Activated CD4-positive, alpha-beta T cell treated with anti-CD3 and anti-CD28 coated beads, Interleukin-2, amount 10 ng/mL, durations not matched to agents 24 days and 14 days (primary cell): ENCODE measurements at places on chromosomes 7 and 10. TPM values are rescaled to one million over a fixed set of nuclear protein-coding genes. Genes with fewer than 3 reads are reported as not detected.

DNA sequence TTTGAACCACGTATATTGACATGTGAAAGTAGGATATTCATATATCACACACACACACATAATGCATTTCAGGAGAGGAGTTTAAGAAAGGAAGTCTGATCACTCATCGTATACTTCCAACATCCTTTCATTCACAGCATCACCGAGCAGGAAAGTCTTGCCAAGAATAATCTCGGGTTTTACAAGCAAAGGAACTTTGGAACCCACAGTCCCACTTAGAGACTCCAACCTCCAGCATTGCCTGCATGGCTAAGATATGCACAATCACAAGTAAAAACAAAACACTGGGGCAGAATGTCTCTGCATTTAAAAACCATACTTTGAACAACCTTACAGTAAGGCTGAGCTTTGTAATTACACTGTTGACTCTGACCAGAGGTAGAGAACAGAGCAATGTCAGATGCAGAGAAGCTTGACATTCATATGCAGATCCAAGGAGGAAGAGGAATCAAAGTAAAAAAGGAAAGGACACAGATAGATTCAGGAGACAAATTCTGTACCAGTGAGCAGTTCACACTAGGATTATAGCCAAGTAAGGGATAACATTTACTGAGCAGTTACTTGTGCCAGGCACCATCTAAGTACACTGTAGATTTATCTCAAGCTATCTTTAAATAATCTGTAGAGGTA, 14.8 kb downstream of the THSD7A start:
- H3K27ac ChIP-seq: no peak overlapping the region
- no peak overlapping the region for H3K4me3 ChIP-seq
- H3K36me3 ChIP-seq: no peaks in the 10 kb centered on the region
- DNase-seq: no peak
- no peaks in the 10 kb centered on the region for H3K27me3 ChIP-seq

- no peaks in the 10 kb centered on the region for H3K27me3 ChIP-seq
- DNase-seq: no peak
- H3K4me3 ChIP-seq: no peak overlapping the region
- H3K27ac ChIP-seq: no peak overlapping the region
Measured at GRCh38 chr7:80505900-80506500, 5.9 kb downstream of the GNAT3 start.

GRCh38 chr10:84665883-84666463, 337.6 kb downstream of the CCSER2 start:
- peak; percentile 73 for DNase-seq
- no peaks in the 10 kb centered on the region for H3K36me3 ChIP-seq
- no peak overlapping the region for H3K27ac ChIP-seq
- no peak overlapping the region for H3K4me3 ChIP-seq

DNA sequence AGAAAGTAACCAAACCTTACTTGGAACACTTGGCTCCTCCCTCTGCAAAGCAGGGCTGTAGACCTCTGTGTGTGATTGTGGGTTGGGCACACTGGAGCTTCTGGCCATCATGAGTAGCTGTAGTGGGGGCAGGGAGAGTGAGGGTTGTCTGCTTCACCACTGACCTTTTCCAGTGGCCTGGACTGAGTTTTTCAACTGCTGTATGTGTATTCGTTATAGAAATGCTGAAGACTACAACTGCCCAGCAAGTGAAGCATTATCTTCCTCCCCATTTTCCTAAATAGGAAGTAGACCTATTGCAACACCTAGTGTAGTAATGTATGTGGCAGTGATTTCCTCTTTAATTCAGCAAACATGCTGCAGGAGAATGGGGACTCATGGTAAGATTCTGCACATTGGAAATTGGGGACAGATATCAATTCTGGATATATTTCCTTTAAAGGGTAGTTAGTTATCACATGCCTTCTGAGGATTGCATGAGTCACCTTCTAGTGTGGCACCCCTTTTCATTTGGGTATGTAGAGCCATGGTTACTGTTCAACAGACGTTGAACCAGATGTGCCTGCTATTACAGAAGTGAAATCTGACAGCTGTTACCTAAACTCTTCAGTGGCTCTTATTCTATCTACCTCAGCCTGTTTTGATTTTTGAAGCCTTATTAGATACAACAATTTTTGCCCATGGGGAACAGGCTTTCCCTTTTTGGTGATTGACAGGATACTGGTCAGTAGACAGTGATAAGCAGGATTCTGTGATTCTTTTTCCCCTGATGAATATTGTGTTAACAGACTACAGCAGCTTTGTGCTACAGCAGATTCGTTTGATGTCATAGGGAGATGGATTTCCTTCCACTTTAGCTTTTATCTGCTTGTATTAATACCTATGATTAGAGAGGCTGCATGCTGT, 130.9 kb downstream of the SND1 start:
- H3K36me3 ChIP-seq: peaks cover 12% of the 10 kb centered on the region
- no peak overlapping the region for H3K4me3 ChIP-seq
- peaks cover 20% of the 10 kb centered on the region for H3K4me1 ChIP-seq
- DNase-seq: no peak
- no peak overlapping the region for H3K27ac ChIP-seq
- H3K27me3 ChIP-seq: no peaks in the 10 kb centered on the region

DNA sequence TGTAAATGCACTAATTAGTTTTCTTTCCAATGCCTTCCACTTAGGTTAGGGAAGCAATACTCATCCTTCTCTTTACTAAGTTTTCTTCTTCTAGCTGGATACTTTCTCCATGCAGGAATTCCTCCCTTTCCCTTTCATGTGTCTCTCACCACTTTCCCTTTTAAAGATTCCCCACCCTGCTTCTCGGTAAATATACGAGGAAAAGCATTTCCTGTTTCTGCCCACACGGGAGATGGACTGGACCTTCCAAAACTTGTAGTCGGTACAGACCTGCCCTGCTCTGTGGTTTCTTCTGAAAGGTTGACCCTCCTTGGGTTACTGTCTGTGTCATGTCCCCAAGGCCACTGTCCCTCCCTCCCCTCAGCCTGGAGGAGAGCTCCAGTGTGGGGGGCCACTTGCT, 58.9 kb upstream of the LYZL2 start:
- H3K27me3 ChIP-seq: peaks cover 3% of the 10 kb centered on the region
- no peak overlapping the region for H3K4me3 ChIP-seq
- no peak for DNase-seq
- peak overlapping the region; percentile 79 for H3K27ac ChIP-seq
- H3K4me1 ChIP-seq: peaks cover 46% of the 10 kb centered on the region

GRCh38 chr10:110460111-110460809, 37.4 kb upstream of the DUSP5 start:
- H3K4me3 ChIP-seq: no peak overlapping the region
- no peaks in the 10 kb centered on the region for H3K36me3 ChIP-seq
- H3K27me3 ChIP-seq: no peaks in the 10 kb centered on the region
- DNase-seq: peak; percentile 67
- peak overlapping the region; percentile 40 for H3K27ac ChIP-seq
- H3K4me1 ChIP-seq: peaks cover 54% of the 10 kb centered on the region

GRCh38 chr7:125074141-125074540, 144.5 kb upstream of the POT1 start:
- H3K36me3 ChIP-seq: no peaks in the 10 kb centered on the region
- no peaks in the 10 kb centered on the region for H3K27me3 ChIP-seq
- no peak overlapping the region for H3K27ac ChIP-seq

DNA sequence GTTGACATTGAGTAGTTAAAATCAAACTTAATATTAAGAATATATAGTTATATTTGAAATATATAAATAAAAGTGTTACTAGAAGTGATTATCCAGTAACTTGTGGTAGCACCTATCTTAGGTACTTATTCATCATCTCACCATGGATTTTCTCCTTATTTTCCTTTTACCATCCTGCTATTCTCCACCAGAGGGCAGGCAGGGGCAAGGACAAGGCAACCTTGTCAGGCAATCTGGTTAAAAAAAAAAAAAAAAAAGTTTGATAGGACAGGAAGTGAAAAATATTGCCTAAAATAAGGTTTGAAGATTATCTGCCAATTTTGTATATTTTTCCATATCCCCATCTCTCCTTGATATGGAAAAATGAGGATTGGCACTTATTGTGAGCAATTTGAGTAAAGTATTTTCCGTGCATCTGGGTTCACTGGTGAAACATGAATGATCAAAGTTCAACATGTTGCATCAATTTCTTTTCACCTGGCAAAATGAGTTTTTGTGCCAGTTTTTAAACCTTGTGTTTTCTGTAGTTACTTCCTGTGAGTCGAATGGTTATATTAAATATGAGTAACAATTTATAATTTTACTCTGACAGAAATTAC, 256.7 kb downstream of the AGMO start:
- H3K36me3 ChIP-seq: no peaks in the 10 kb centered on the region
- H3K4me3 ChIP-seq: no peak overlapping the region
- DNase-seq: no peak

- DNase-seq: no peak
- no peak overlapping the region for H3K4me3 ChIP-seq
- no peaks in the 10 kb centered on the region for H3K4me1 ChIP-seq
Measured at GRCh38 chr10:60148266-60148840, 241.3 kb downstream of the ANK3 start.

The EMX2 gene
- total RNA-seq: not detected in 2 replicates
